ENCODE measurements at places on chromosomes 2 and 18.

- DNase-seq = no peak
Observed at GRCh38 chr2:32806857-32807256, 139.9 kb upstream of the LTBP1 start.

DNA sequence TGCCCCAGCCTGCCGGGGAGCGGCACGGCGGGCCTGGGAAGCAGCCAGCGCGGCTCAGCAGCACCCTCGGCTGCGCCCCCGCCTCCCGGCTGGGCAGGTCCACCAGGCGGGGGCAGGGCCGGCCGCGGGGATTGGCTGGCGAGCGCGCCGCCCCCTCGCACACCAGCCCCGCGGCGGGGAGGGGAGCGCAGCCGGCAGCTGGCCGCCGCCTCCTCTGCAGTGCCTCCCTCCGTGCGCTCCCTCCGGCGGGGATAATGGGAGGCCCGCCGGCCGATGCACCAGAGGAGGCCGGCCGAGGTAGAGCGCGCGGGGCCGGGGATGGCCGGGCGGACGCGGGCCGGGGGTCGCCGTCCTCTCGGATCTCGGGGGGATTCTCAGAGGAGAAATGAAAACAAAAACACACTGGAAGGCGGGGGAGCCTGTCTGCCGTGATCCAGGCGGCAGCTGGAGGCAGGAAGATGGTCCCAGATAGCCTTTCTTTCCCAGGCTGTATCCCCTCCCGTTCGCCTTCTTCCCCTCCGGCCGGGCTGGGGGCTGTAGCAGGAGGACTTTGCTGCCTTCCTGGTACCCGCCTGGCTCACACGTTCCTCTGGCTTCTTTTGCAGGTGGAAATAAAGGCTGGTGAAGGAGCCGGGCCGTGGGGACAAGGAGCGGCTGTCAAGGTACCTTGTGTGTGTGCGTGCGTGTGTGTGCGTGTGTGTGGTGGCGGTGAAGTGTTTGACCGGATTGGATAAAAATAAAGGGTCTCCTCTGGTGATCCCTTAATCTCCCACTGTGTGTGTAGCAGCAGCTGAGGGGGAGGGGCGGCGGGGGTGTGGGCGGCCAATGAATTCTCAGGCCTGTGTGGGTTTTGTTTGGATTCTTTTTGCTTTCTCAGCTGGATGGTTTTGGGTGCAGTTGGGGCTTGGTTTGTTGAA lies 18.1 kb downstream of the TET3 start:
- peak; percentile 47 for DNase-seq

DNA sequence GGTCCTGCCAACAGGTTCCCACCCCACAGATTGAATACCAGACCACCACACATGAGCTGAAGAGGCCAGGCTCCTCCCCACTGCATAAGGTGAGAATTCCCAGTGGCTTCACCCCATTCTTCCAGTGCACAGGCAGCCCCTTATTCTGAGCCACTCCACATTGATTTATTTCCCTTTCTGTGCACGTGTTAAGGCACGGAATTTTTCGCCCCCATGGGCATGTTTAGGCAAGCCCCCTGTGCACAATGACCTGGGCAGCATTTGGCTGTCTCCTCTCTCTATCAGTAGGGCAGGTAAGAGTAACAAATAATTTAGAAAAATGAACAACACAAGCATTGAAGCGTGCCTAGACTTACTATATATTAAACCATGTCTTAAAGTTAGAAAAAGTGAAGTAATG lies 15.2 kb upstream of the CHAC2 start:
- DNase-seq = no peak

DNA sequence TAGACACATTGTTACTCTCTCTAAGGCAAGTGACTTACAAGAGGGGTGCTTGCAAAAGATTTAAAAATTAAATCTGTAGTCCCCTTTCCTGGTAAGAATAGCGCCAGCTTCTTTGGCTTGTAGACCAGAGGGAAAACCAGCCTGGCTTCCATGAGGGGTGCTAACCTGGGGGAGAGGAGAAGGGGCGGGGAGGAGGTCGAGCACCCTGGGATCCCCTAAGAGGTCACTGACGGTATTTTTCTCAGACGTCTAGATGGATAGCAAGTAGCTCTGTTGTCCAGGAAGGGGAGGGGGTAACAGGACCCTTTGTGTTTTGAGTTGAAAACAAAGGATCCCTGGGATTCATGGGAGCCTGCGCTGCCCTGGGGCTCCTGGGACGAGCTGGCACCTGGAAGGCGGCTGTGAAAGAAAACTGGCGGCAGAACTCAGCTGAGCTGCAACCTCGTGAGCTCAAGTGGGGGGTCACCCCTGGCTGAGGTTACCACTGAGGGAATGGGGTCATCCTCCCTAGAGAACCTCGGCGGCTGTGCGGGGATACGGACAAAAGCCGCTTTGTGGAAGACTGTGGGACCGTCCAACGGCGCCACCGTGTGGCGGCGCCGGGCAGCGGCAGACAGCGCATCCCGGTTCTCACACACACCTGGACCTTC lies 37.8 kb upstream of the MRPL19 start:
- no peak for DNase-seq

DNA sequence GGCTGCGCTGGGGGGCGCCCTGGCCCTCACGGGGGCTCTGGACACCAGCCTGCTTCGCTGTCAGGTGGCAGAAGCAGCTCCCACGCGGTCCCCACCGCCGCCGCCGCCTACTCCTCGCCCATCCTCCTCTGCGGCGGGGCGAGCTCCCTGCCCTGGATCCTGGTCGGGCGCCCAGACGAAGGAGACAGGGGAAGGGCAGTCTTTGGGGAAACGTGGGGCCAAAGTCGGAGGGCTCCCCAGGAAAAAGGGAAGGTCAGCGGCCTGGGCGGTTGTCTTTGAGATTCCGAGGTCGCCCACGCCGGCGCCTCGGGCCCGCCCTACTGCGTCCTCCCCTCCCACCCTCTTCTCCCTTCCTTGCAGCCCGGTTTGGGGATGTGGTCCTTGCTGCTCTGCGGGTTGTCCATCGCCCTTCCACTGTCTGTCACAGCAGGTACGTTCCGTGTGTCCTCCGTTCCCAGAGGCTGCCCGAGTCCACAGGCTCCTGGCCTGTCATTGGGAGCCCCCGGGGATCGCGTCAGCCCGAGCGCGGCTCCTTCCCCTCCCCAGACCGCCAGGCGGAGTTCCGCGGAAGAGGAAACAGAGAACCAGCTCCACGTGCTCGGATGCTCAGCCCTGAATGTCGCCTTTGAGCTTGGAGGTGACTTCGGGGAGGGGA lies 800 bp downstream of the IL1RL2 start:
- DNase-seq = no peak

DNA sequence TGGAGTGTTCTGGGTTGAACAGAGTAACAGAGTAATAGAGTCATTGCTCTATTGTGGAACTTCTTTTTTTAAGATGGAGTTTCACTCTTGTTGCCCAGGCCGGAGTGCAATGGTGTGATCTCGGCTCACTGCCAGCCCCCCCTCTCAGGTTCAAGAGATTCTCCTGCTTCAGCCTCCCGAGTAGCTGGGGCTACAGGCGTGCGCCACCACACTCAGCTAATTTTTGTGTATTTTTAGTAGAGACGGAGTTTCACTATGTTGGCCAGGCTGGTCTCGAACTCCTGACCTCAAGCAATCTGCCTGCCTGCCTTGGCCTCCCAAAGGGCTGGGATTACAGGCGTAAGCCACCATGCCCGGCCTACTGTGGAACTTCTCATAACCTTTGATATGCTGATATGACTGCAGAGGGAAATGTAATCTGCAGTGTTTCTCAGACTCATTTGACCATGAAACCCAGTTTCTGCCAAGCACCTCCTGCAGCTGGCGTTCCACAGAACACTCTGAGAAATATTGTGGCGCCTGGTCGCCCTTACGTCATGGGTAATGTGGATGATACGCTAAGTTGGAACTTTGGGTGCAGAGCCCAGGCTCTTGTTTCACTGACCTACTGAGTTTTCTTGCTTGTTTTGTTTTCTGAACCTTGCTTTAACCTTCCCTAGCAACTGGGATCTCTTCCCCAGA lies 213.8 kb downstream of the BCL2 start:
- DNase-seq = no peak

DNA sequence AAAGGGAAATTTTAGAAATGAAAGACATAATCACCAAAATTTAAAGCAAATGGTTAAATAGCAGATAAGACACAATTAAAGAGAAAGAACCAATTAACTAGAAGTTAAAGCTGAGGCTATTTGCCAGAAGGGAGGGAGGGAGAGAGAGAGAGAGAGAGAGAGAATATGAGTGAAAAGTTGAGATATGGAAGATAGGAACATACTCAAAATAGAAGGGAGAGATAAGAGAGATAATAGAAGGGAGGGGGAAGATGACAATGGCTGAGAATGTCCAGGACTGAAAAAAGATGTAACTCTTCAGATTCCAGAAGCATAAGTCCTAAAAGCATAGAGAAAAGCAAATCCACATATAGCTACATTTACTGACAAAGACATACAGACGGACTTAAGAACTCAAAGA lies 17.1 kb upstream of the AAK1 start:
- no peak for DNase-seq

GRCh38 chr18:2415656-2416055 lies 155.6 kb downstream of the METTL4 start:
- no peak for DNase-seq

DNA sequence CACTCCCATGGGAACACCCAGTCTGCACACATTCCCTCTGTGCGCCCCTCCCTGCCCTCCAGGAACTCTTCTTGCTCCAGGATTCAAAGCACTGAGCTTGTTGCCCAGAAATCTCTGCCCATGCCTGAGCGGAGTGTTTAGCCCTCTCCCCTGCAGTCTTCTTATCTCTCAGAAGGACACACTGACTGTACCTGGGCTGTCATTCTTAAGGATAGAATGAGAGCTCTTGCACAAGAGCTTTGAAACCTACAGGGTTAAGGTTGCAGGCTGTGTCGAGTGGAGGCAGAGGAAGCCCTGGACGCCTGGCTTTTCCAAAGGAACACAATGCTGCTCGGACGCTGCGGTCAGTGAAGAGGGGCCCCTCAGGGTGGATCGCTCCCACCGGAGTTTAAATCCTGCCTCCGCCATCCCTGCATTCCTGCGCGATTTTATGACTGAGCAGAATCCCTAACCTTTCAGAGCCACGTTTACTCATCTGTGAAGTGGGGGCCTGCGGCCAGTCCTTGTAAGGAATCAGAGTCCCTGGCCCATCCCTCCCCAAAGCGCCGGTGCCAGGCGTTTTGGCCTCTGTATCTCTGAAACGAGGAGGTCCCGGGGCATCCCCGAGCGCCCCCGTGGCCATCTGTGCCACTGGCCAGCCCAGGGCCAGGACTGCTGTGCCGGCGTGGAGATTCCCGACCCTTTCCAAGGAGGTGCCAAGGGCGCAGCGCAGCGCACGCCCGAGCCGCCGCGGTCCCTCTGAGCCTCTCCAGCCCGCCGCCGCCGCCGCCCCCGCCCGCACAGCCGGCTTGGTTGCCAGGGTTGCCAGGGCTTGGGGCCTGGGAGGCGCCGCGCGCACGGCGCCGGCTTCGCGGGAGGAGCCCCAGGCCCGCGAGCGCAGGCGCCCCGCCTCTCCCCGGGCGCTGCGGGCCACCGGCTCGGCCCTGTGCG lies 58.9 kb downstream of the FAM168B start:
- no peak for DNase-seq

DNA sequence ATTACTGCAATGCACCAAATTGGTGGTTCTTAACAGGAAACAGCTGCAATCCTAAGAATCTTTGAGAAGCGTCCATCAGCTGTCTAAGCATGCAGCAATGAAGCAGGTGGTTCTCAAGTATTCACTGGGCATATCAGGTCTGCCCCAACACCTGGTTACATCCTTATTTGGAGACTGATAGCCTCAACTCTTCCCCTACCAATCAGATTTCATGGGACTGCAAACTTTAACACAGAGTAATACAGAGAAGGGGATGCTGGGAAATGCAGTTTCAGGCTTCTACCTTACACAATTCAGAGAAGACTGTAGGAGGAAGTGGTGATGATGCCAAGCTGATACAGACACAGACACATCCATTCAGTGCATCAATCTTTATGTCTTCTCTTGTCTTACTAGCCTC lies 240.5 kb downstream of the BCL2 start:
- DNase-seq = no peak

- DNase-seq = no peak
Observed at GRCh38 chr2:169072163-169072925, 3.0 kb downstream of the DHRS9 start.

- no peak for DNase-seq
Observed at GRCh38 chr2:206232287-206233035, 42.0 kb upstream of the ZDBF2 start.

GRCh38 chr2:165214093-165214492 lies 10.2 kb upstream of the SCN3A start:
- no peak for DNase-seq

DNA sequence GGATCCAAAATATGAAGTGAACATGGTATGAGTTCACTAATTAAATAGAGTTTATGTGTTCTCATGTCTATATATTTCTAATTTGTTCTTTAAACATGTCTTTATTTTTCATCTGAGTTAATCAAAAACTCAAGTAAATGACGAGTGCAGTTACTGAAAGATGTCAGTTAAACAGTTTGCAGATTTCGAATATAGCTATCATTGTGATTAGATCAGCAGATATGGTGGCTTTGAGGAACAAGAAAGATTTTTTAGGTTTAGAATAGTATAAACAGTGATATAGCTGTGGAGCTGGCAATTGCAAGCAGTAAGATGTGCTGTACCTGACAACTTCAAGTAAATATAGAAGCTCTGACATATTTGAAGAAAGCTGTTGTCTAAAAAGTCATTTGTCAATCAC lies 49.7 kb downstream of the TANK start:
- DNase-seq = no peak

DNA sequence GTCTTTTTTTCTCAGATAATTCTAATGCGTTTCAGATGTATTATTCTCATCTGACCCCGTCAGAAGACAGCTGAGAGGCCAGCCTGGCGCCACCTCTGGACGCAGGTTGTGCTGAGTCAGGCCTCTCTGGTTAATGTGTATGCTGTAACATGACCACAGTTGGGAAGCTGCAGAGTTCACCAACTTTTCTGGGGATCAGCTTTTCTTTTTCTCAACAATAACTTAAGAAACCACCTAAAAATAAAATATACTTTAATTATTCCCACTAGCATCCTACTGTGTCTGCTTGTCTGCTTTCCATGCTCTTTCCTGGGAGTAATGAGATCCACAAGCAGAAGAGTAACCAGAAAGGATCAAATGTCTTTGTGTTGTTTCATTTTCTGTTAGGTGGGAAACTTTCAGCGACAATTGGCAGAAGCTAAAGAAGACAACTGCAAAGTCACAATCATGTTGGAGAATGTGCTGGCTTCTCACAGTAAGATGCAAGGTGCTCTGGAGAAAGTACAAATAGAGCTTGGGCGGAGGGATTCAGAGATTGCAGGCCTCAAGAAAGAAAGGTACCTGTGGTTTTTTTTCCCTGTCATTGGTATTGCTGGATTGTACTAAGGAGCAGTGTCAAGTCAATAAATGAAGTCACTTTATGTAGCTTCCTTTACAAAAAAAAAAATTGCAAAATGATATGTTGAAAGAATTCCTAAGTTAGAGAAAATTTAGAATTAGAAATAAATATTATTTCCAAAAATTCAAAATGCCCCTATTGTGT lies 79.8 kb downstream of the CCDC150 start:
- DNase-seq = peak; percentile 40

GRCh38 chr2:14712111-14712510 lies 79.6 kb downstream of the LRATD1 start:
- DNase-seq = no peak

- DNase-seq = no peak
Observed at GRCh38 chr18:28039691-28040090, 137.2 kb downstream of the CDH2 start.

Measured in fibroblast of skin of left biceps (primary cell).